Stimulated activated CD4-positive, alpha-beta T cell treated with anti-CD3 and anti-CD28 coated beads, Interleukin-12 subunit alpha, Interleukin-12 subunit beta, amount 100 ng/mL, for 24 hours (primary cell): ENCODE measurements at places on chromosomes 6 and 20.

DNA sequence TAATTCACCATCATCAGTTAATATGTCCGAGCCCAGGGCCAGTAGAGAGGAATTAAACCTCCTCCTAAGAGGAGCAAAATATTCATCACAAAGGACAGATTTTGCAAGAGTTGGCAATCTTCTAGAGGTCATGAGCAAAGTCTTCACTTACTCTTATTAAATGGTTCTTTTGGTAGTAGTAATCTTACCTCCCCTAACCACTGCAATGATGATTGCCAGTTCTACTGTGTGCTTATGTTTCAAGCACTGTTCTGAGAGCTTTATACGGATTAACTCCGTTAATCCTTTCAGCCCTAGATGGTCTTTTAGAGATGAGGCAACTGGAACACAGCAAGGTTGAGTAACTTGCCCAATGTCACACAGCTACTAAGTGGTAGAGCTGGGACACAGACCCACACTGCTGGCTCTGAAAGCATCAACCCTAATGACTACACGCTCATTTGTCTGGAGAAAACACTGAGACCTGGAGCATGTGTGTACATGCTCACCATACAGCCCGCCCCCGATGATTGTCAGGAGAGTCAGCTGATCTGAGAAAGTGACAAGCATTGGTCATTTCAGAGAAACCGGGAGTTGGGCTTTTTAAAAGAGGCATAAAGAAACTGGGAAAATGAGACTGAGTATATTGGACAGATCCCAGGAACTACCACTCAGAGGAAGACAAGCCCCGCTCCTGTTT lies 276.0 kb downstream of the NRN1 start:
- DNase-seq, result no peak

DNA sequence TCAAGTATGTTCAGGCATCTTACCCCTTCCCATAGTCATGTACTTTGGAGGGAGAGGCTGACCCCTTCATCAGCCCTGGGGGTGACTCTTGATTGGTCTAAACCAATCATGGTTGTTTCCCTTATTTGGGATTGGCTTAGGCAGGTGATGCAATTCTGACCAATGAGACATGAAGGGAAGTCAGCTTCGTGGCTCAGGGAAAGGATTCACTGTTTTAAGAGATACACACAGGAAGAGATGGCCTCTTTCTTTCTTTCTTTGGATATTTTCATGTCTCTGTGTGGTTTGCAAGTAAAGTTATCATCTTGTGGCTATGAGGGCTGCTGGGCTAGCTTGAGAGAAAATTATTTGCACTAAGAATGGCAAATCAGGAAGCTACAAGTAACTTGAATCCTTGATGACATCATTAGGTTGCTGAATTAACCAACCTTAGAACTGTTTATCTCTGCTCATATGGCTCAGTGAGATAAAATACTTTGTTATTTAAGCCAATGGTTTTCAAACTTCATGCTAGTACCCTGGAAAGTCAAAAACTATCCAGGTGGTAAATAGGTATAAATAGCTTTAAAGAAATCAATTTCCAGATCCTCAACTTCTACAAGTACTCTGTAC lies 144.2 kb upstream of the CENPW start:
- DNase-seq, result no peak

- no peak for DNase-seq
Measured at GRCh38 chr6:169702840-169703246, 917 bp downstream of the C6orf120 start.

- no peak for DNase-seq
Measured at GRCh38 chr20:25676164-25676809, 20.4 kb downstream of the ZNF337 start.

DNA sequence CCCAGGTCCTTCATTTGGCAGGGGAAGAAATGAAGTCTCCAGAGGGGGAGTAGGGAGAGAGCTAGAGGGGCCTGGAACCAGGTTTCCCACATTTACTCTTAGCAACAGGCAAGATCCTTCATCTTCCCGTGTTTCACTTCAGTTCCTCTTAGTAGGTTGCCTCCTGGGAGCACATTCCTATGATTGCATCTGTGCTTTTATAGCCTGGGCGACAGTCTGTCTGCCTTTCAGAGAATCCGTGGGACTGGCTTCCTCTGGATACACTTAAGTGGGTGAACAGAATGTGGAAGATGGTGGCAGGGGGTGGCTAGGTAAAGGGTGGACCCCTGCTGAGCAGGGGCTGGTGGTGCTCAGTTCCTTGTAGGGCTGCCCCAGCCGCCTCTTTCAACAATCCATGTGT lies 33.4 kb downstream of the STK35 start:
- no peak for DNase-seq

DNA sequence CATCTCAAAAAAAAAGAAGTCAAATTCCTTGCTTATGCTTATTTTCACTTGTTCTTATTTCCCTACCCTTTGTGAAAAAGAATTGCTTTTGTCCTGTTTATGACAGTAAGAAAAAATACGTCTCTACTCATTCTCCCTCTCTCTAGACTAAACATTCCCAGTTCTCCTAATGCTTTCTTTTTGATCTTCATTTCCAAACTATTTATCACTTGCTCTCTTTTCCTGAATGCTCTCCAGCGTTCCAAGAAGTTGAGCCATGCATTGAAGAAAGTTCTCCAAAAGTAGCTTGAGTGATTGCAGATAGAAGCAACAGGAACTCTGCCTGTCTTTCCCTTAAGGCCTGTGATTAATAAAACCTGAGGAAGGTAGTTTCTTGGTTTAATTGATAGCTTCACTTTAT lies 53.1 kb upstream of the TMEM170B start:
- DNase-seq, result no peak

GRCh38 chr6:3882866-3883265 lies 33.7 kb downstream of the FAM50B start:
- DNase-seq, result no peak

DNA sequence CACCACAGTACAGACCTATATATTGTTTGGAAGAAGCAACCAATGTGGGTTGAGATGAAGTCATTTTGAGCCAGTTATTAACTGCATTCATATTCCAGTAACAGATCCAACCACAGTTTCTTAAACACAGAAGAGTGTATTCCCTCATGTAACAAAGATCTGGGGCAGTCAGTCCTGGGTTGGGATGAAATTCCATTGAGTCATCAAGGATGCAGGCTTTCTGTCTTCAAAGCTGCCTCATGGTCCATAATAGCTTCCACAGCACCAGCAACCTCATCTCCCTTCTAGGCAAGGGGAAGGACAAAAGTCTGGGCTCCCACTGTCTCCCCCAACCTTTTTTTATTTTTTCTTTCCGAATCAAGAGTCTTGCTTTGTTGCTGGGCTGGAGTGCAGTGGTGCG lies 2.9 kb upstream of the SOD2 start:
- DNase-seq, result no peak

DNA sequence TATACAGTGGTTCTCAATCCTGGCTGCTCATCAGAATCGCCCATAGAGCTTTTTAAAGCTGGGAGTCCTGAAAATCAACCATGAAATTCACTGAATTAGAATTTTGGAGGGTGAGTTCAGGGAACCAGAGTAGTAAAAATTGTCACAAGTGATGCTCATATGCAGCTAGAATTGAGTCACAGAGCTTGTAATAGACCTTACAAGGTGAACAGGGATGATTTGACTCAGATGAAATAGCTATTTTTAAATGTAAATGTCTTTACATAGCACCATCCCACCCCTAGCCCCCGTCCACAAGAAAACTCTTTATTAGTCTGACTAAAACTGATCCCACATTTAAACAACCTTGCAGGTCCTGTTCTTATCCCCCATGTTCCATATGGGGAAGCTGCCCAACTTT lies 531.7 kb downstream of the LMBRD1 start:
- DNase-seq, result no peak

DNA sequence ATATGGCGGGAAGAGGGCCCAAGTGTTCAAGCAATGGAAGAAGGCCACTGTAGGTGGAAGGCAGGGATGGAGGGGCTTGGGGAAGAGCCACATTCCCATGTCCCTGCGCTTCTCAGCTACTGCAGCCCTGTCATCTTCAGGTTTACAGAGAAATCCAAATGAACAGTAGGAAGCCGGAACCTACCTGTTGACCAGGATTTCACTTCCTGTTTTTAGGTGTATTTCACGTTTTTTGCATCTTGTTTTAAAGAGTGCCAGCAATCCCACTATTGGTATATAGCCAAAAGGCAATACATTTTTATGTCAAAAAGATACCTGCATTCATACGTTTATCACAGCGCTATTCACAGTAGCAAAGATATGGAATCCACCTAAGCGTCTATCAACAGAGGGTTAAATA lies 159.2 kb downstream of the SLC35B3 start:
- no peak for DNase-seq

DNA sequence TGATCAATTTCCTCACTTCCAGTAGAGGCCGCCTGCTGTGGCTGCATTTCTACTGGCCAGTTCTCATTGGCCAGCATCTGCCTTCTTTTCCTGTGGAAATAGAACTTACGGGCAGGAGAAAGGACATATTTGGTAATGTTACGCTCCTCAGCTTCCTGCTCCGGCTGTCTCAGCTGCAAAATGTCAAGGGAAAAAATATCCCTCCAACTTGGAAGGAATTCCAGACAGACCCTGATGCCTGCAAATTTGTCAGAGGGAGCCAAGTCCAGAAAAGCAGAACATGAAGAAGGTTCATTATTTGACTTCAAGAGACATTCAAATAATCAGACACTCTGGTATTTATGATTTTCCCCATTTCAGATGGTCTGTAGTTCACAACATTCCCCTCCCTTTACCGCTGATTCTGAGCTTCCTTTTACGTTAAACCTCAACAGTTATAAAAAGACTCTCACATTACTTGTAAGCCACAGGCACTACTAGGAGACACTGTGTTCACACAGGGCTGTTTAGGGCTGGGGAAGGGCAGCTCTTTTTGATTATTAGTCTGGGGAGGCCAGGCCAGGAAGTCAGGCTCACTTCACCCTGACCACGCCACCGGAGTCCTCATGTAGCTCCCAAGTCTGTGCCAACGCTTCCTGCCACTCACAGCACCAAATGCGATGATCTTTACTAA lies 179.6 kb upstream of the CCN2 start:
- DNase-seq, result no peak

DNA sequence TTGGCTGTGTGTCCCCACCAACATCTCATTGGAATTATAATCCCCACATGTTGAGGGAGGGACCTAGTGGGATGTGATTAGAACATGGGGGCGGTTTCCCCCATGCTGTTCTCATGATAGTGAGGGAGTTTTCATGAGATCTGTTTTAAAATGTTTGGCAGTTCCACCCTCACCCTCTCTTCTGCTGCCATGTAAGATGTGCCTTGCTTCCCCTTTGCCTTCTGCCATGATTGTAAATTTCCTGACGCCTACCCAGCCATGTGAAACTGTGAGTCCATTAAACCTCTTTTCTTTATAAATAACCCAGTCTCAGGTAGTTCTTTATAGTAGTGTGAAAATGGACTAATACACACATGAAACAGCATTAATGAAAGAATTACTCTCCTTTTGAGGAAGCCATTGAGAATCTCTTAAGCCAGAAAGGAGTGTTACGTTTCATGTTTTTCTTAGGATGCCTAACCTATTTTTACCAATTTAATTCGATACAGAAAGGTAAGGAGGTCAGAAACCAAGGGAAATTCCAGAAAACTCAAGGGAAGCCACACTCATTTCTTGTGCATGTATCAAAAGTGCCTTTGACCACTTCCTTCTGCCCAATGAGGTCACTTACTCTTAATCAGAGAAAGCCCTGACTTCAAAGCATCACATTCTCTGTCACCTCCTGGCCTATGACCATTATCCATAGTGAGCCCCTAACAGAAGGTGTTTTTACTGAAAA lies 24.7 kb upstream of the HINT3 start:
- DNase-seq, result no peak

- DNase-seq, result no peak
Measured at GRCh38 chr6:71420095-71420692, 131.6 kb downstream of the OGFRL1 start.

GRCh38 chr6:42162812-42163211 lies 10.4 kb upstream of the GUCA1A start:
- no peak for DNase-seq

DNA sequence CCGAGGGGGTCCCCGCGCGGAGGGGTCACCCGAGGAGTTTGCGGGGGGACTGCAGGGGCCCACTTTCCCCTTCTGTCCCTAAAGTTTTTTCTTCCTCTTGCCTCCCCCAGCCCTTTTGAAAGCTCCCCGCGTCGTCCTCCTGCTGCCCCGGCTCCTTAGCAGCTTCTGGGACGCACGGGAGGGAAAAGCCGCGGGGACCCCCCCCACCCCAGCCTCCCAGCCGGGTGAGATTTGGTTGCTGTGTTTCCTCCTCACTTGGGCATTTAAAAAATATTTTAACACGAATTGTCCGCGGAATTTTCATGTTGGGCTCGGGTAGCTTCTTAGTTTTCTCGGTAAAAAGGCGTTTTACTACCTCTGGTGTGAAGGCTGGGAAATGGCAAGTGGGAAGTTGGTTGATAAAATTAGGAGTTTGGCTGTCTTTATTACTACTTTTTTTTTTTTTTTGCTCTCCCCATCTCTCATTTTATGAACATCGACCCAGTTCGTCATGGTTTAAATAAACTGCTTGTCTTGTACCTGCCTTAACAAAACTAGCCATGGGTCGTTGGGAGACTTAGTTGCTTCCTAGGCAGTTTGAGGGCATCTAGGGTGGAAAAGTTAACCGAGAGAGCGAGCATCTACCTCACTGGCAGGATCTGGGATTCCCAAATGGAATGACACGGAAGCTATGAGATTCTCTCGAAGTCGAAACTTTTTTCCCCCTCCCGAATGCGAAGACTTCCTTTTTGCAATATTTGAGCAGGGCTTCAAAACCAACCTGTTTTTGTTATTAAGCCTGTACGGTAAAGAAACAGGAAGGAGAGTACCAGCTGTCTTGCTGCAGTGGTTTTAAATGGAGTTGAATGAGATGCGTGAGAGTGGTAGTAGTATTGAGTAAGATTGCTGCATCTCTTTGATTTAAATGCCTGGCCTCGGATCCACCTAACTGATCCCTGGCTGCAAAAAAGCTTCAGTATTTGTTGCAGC lies 868 bp downstream of the NCOA3 start:
- DNase-seq, result no peak

- peak; percentile 17 for DNase-seq
Measured at GRCh38 chr6:159819932-159820640, 20.0 kb downstream of the PNLDC1 start.

GRCh38 chr20:48075591-48076174 lies 290.4 kb upstream of the SULF2 start:
- no peak for DNase-seq

GRCh38 chr6:10655508-10656055 lies 38.8 kb downstream of the C6orf52 start:
- peak; percentile 8 for DNase-seq

DNA sequence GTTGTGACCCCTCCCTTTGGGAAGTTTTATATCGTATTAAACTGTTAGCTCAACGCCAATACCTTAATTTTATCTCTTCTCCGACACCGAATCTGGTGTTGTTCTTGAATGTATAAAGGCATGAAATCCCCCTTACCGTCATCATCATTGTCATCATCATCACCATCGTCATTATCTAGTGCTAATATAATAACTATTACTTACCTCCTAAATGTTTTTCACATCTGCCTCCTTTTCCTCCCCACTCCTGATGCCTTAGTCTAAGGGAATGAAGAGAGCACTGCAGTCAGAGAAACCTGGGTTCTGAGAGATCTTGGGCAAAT lies 677 bp upstream of the ZBTB24 start:
- DNase-seq, result no peak

GRCh38 chr20:48820649-48820973 lies 7.2 kb downstream of the PREX1 start:
- no peak for DNase-seq
